Urinary bladder (tissue), 4 donors: ENCODE measurements at places on chromosomes 7 and 10.

DNA sequence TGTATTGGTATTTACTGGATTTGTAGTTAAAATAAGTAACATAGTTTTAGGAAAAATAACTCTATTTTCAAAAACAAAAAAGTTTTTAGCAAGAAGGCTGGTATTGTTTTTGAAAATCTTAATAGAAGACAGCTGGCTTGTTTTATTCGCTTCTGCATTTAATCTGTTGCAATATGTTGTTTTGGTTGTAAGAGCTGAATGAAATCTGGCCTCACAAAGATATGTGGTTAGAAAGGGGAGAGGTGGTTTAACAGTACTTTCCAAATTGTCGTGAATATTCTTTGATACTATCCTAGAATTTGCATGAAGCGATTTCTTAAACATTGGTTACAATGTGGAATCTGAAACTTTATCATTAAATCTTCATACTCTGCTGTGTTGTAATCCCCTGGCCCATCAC, 355.9 kb upstream of the FZD8 start:
- DNase-seq: no peak

DNA sequence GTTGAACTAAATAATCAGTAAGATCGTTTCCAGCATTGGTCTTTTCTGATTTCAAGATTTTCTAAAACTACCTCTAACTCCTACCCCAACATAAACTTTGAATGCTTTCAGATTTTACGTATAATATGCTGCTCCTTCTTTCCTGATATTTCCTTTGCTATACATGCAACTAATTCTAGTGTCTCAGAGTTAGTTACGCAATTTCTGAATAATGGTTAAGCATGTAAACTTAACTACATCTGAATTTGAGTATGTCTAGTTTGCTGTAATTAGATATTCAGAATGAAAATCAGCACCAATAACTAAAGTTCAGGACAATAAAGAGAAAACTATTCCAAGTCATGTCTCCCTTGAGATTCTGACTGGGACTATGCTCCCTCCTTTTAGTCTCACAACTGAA, 71.0 kb downstream of the SEMA3C start:
- DNase-seq: no peak

DNA sequence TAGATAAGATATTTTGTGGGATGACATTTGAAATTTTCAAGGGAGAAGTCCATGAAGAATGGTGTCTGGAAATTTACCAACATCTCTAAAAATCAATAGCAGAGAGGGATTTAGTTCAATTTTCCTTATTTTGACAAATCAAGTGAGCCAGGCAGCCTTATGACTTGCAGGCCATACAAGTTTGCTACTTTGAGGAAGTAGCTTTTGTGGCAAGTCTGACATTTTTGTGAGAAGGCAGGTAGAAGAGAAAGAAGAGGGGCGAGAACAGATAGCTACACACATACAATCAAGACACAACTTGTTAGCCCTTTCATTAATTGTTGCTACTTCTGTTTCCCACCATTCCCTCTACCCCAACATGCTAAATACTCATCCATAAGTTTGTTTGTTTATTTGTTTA, 74.5 kb upstream of the OIT3 start:
- DNase-seq: no peak

GRCh38 chr7:70582927-70583895, 548.7 kb upstream of the GALNT17 start:
- DNase-seq: no peak

GRCh38 chr7:42790196-42790595, 121.7 kb downstream of the C7orf25 start:
- no peak for DNase-seq

DNA sequence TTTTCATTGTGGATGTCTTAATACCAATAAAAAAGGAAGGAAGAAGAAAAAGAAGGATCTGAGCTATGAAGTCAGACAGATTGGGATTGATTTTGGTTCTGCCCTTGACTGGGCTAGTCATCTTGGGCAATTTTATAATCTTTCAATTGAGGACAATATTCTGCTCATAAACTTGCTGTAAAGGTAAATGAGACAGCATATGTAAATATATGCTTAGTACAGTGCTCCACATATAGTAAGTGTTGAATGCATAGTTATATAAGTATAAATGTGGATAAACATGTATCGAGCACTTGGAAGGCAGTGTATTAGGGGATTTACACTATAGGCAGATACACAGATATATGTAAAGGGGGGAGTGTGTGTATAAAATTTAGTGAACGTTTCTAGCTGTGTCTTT, 85.1 kb downstream of the ST7 start:
- DNase-seq: no peak

DNA sequence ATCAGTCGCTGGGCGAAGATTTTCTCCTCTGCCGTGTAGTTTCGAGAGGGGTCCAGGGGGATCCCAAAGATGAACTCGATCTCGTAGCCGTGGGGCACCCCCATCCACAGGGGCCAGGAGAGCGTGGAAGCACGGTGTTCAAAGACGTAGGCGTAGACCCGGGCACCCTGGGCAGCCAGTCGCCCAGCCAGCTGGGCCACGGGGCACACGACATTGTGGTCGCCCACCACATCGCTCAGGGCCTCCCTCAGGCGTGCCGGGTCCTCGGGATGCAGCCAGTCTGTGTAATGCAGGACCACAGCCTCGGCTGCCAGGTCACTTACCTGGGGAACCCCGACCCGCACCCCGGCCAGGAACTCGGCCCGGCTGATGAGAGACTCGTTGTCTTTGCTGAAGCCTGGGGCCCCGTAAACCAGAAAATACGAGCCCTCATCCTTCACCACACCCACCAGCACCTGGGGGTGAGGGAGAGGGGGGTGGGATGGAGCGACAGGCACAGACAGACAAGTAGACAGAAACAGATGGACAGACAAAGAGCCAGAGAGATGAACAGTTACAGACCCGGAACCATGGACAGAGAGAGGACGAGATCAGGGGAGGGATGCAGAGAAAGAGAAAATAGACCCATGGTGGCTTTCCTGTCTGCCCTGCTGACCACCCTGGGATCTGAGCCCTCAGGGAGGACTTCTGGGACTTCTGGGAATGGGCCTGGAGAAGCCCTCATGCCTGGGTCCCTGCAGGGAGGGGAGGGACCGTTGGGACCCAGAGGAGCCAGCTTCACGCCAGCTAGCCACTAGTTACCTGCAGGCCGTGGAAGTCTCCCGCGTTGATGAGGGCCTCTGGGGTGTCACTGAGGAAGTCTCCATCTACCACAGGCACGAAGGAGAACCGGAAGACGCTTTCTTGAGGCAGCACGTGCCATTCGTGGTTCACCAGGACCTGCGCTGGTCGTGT, 3.0 kb downstream of the ACHE start:
- no peak for DNase-seq

DNA sequence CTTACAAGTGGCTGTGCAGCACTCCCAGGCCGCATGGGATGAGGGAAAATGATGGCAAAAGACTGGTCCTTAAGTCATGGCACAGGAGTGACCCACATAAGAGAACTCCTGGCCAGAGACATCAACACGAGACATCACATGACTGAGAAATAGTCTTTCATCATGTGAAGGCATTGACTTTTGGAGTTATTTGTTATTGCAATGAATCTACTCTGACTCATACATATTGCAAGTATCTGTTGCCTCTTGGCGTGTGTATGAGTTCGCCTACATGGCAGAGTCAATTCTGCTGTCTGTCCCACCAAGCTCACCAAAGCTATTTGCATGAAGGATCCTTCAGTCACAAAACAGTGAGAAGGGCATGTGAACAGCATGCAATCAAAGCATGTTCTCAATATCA, 59.7 kb upstream of the HABP2 start:
- DNase-seq: no peak

- no peak for DNase-seq
Observed at GRCh38 chr7:73602721-73603651, 21.3 kb downstream of the MLXIPL start.

DNA sequence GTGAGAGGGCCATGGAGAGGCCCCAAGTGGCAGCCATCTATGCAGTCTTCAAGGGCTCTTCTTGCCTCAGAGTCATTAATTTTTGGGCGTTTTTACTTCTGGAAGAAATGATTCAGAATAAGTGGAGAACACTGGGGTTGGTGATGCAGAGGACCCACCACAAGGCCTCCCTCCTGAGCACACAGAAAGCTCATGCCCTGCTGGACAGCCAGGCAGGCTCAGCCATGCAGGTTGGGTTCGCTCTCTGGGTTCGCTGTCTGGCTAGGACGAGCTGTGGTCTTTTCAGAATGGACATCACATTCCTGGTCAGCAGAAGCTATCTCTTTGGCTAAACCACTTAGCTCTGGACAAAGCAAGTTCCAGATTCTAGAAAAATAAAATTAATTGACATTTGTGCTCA, 480.8 kb downstream of the RPS24 start:
- DNase-seq: no peak

- no peak for DNase-seq
Observed at GRCh38 chr10:119761106-119761505, 35.3 kb downstream of the INPP5F start.

DNA sequence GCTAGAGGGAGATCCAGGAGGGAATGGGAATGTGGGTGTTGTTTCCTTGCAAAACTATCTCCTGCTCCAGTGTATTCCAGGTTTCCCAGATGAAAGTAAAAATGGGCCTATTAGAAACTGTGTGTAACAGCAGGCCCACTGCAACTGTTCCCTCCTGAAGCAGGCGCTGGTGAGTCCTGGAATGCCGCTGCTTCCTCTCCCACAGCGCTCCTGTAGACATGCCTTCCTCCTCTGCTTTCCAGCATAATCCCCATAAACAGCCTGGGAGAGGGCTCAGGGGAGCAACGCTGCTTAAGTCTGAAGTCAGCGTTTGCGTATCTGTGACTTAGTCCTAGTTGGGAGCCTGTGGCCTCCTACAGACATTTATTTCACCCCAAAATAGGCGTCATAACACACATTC, 551.0 kb upstream of the FOXK1 start:
- DNase-seq: no peak

DNA sequence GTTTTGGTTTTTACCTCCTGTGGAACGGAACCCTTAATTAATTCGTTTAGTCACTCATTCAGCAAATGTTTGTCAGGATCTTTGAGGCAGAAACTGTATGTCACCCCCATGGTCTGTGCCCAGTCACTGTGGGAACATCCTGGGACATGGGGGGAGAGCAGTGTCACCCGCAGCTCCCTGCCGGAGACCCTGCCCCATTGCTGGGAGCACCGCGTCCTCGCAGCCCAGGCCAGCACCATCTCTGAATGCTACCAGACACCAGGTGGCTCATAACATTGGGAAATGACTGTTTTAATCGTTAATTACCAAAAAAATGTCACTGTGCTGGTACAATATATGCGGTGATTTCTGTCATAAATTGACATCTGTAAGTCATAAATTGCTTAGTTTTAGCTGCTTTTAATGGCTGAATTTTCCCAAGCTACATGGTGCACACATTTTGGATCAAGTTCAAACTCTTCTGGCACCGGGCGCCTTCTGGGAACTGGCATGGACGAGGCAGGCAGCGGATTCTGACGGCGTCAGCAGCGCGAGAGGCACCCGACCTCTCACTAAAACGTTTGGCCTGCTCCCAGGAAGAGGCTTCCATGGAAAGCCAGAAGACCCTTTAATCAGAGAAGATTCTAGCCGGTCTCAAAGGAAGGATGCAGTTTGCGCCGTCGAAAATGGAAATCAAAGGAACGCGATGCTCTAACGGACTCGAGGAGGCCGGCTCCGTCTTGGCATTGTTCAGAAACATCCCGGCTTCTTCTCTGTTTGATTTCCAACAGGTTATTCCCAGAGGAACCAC, 184.2 kb downstream of the ADARB2 start:
- no peak for DNase-seq

- DNase-seq: no peak
Observed at GRCh38 chr7:26510231-26510957, 218.7 kb downstream of the SNX10 start.

DNA sequence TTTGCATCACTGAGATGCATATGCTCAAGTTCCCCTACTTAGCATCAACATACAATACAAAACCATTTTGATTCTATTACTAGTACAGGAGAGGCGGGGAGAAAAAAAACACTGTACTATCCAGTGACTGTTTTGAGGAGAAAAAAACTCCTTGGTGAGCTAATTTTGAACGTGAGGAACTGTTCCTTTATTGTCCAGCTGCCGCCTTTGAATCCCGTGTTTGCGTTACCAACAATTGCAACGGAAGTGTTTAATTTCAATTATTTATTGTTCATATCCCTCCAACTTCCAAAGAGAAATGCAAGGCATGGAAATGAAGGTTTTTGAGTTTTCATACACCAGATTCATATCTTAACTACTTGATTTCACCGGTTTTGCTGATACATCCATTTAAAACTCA, 66.4 kb upstream of the ARHGAP21 start:
- DNase-seq: no peak

GRCh38 chr10:31961277-31962074, 32.8 kb upstream of the ARHGAP12 start:
- DNase-seq: no peak

GRCh38 chr7:69765879-69766278, 167.6 kb downstream of the AUTS2 start:
- DNase-seq: no peak

DNA sequence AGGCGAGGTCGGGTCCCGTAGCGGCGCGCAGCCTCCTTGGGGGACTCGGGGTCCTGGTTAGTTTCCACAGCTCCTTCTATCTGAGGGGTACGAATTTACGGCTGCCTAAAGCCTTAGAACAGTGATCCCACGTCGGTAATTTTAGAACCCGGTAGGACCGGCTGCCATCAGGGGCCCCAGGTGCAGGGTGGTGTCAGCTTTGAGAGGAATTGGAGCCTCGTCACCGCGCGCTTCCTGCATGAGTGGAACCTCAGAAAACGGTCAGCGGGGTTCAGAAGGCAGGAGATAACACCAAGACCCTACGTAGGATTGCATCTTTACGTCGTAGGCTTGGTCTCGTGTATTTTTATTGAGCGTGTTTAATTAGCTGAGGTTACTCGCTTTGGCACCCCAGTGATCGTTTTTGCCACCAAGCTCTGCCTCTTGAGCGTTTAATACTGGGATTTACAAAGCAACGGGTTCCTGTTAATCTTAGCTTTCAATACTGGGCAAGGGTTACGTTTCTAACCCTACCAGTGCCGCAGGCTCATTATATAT, 443 bp downstream of the RNF32 start:
- no peak for DNase-seq

DNA sequence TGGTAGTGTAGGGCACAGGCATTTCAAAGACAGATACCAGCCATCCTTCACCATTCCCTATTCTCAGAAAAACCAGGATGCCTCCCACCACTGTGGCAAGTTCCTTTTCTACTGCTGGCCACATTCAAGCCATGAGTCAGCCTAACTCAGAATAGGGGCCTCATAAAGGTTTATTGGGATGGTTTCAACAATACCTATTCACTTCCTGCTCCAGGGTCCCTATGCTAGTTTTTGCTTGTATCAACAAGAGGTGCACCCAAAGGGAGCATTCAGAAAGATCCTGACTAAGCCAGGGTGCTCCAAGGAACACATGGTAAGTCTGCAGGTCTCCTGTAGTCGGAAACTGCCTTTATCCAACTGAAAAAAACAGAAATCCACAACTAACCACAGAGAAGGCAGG, 76.9 kb upstream of the EGR2 start:
- no peak for DNase-seq

- DNase-seq: no peak
Observed at GRCh38 chr7:111198255-111198654, 107.3 kb downstream of the LRRN3 start.

DNA sequence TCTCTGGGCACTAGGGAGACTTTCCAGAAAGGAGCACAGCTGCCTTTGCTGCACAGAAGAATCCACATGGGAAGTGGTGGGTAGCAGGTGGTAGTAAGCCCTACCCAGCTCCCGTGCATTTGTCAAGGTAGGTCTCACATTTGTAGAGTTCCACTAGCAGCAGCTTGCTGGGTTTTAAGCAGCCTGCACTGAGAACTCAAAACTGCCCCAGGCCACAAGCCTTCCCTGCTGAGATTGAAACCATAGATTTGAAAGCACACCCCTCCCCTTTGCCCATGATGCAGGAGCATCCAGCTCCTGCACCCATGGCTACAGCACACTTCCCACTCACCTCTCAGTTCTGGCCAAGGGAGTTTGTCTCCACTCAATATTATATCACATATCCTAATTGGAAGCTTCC, 604.5 kb upstream of the STEAP1 start:
- DNase-seq: no peak
